ENCODE measurements at places on chromosomes 11 and 22.

DNA sequence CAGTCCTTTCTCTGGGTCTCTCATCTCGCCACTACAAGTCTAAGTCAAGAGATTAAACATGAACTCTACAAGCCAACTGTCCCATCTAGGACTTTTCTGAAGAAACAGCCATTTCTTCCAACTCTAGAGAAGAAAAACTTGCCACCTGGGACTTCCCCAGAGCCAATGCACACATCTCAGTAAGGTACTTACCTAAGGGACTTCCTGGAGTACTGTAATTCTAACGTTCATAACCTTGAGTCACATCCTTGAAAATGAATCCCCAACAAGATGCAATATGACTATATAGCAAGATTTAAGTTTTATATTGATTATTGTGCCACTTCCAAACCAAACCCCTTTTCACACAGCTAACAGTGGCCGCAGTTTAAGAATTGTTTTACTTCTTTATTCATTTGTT lies 11.9 kb upstream of the ISX start:
- no peak for DNase-seq

DNA sequence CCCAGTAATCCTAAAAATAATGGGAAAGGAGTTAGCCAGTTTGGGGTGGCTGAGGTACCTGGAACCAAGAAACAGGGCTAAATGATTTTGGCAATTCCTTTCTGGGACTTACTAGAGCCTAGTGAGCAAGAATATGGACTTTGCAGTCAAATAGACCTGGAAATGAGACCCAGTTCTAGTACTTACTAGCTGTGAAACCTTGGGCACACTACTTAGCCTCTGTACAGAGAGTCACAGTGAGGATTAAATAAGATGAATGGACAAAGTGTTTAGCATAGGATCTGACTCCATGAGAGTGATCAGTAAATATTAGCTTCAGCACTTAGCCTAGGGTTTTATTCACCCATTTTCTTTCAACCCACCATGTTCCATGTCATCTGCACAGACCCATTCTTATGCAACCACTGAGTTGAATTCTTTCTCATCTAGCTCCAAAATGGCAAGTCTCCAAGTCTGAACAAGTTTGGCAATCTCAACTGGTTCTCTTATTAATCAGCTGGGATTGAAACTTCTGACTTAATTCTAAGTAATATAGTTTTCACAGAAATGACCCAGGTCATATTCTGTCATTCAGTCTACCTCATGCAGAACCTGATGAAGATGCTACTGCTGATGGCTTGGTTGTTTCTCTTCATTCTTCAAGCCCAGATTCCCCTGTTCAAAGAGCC lies 15.0 kb upstream of the SORL1 start:
- no peak for DNase-seq

- DNase-seq: no peak
Observed at GRCh38 chr11:64970731-64971151, 1.2 kb downstream of the MAJIN start.

GRCh38 chr11:4074266-4074665 lies 20.3 kb upstream of the RRM1 start:
- DNase-seq: no peak

DNA sequence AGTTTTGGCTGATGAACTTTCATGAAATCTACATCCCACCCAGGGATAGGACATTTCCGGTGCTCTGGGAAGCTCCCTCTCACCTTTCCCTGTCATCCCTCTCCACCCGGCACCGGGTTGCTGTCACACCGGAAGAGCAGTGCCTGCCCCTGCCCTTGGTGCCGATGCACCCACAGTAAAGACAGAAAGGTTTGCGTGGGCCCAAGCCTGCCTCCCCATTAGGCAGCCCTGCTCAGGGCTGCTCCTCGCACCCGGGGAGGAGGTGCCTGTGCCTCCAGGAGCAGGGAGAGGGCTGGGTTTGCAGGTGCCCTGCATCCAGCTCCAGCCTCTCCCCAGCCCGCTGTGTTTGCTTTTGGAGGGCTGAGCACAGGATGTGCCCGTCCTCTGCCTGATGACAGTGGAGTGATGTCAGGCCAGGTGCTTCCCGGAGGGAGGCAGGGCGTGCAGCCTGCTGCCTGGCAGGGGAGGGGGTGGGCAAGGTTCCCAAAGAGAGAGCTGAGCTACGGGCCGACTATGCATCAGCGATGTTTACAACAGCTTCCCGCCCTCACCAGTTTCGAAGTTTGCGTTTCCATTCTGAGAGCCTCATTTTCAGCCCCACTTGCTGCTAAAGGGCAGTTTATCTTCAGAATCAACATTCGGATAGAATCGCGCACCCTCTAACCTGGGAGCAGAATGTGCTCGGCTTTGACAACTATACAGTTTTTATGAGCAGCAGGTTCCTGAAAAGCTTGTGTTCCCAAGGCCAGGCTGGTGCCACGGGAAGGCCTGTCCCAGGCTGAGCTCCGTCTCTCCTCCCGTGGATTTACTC lies 83.2 kb upstream of the CLDN5 start:
- DNase-seq: peak; percentile 20

GRCh38 chr11:33687733-33688479 lies 12.7 kb downstream of the C11orf91 start:
- DNase-seq: no peak

GRCh38 chr11:16114978-16115871 lies 241.1 kb downstream of the SOX6 start:
- DNase-seq: no peak

GRCh38 chr11:70952191-70952590 lies 300.2 kb downstream of the SHANK2 start:
- no peak for DNase-seq

DNA sequence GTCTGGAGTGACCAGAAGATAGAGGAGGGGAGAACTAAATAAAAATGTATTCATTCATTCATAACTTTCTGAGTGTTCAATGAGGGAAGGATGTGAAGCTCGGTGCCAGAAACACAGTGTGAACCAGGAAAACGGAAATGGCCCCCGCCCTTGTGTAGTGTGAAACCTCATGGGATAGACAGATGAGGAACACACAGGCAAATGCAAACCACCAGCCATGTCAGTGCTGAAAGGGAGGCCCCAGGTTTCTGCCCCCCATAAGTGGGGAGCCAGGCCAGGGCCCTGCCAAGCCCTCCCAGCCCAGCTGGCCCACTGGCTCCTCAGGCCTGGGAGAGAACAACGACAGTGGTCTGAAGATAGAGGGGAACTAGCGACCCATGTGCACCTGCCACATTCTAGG lies 30.5 kb downstream of the LARGE1 start:
- no peak for DNase-seq

- DNase-seq: no peak
Observed at GRCh38 chr11:14622223-14622954, 21.2 kb upstream of the PDE3B start.

- DNase-seq: no peak
Observed at GRCh38 chr11:124541204-124541603, 2.2 kb downstream of the OR8B12 start.

- DNase-seq: no peak
Observed at GRCh38 chr11:129917231-129917630, 21.9 kb upstream of the NFRKB start.

- DNase-seq: no peak
Observed at GRCh38 chr11:65311170-65311678, 3.4 kb upstream of the CDC42EP2 start.

DNA sequence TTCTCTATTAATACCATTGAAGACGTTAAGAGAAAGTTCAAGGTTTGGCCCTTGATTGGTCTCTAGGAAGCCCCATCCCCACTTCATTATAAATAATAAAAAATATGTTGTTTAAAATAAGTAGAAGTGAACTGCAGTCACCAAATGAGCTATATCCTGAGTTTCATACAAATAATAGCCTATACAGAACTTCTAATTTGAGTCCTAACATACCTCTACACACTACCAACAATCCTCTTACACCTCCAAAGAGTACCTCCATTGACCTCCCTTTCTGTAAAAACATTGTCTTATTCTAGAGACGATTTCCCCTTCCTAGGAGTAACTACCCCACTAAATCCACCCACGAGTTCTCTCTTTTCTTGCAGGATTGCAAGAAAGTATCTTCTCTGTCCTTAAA lies 7.2 kb upstream of the HBD start:
- no peak for DNase-seq

DNA sequence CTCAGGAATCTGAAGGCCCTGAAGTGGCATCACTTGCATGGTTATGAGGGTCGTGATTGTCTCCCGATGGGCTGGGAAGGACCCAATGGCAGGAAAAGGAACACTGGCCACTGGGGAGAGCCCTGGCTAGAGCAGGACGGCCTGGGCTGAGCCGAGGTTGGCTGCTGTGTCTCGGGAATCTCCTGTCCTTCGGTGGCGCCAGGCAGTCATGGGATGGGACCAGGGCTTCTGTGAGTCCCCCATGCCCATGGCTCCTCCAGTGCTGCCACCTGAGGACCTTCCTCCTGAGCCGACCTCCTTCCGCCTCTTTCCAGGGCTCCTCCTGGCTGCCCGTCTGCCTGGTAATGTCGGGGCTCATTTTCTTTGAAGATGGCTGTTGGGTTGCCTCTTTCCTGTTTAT lies 1394.0 kb downstream of the BRD1 start:
- no peak for DNase-seq

GRCh38 chr11:126363706-126364248 lies 8.3 kb downstream of the ST3GAL4 start:
- DNase-seq: no peak

DNA sequence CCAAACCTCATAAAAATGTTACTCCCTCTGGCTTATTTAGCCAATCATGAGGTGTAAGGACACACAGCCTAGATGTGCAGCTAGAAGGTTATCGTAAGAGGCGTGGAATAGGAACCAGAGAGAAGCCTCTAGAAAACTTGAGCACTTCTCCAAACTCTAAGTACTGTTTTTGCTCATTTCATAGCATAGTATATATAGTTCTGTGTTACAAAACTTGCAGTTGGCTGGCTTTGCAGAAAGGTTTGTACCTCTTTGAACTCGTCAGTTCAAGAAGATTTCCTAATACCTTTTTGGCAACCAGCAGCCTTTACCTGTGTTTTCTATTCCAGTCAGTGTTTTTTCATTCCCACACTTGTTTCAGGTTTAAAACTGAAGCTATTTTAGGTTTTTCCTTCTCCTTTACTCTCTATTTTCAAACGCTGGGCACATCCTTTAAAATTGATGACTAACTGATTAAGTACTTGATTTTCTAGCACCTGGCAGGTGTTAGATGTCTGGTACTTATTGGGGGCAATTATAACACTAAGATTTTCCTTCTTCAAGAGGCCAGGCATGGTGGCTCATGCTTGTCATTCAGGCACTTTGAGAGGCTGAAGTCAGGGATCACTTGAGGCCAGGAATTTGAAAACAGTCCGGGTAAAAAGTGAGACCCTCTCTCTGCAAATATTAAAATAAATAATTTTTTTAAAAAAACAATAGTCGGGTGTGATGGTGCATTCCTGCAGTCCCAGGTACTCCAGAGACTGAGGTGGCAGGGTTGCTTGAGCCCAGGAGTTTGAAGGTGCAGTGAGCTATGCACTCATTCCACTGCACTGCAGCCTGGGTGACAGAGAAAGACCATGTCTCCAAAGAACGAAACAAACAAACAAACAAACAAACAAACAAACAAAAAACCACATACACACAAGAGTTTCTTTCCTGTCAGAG lies 125.2 kb downstream of the LRRC4C start:
- DNase-seq: no peak

- no peak for DNase-seq
Observed at GRCh38 chr11:75579841-75580240, 17.8 kb downstream of the SERPINH1 start.

- DNase-seq: no peak
Observed at GRCh38 chr11:88363648-88364065, 26.1 kb upstream of the CTSC start.

GRCh38 chr11:124657904-124658303 lies 15.6 kb downstream of the SIAE start:
- no peak for DNase-seq

- no peak for DNase-seq
Observed at GRCh38 chr11:46914363-46914762, 4.0 kb downstream of the LRP4 start.

DNA sequence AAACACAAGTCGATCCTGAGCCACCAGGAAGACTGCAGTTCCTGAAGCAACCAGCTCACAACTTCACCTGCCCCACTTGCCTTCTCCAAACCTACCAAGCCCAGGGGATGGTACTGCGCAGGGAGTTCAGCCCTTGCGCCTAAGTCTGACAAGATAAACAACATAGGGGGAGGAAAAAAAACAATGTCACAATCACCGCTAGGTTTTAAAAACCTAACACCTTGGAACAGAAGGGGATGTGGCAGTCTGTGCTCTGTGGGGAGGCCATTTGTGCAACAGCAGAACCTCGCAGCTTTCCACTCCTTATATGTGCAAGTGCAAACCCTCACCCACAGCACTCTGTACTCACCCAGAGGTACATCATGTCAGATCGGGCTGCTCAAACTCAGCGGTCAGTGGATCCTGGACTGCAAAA lies 134.2 kb downstream of the RBFOX2 start:
- DNase-seq: no peak

- peak; percentile 69 for DNase-seq
Observed at GRCh38 chr11:17504330-17505107, 27.9 kb upstream of the ABCC8 start.

DNA sequence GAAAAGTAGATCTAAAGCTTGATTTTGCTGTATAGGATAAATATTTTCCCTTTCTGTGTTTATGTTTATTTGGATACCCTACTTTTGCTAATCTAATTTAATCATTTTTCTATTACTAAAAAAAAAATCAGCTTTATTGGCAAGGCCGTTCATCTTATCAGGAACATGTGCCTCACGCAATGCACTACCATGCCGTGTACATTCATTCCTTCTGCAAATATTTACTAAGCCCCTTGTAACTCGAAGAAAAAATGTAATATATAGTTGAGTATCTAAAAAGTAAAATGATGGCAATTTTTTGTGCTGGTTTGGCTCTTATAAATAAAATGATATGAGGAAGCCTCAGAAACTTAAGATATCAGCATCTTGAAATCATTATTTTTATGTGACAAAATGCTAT lies 8.9 kb downstream of the UVRAG start:
- DNase-seq: no peak

- DNase-seq: no peak
Observed at GRCh38 chr11:108944471-108945178, 279.8 kb downstream of the DDX10 start.

- DNase-seq: no peak
Observed at GRCh38 chr11:105861225-105861624, 160.8 kb downstream of the MSANTD4 start.

GRCh38 chr11:12667646-12668045 lies 6.6 kb upstream of the TEAD1 start:
- no peak for DNase-seq

- DNase-seq: no peak
Observed at GRCh38 chr22:24066865-24067264, 55.8 kb downstream of the CABIN1 start.

DNA sequence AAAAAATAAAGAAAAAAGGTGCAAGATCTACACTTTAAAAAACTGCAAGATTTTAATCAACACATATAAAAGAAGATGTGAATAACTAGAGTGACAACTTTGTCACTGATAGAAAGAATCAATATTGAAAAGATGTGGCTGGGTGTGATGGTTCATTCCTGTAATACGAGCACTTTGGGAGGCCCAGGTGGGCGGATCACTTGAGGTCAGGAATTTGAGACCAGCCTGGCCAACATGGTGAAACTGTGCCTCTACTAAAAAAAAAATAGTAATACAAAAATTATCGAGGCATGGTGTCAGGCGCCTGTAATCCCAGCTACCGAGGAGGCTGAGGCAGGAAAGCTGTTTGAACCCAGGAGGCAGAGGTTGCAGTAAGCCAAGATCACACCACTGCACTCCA lies 21.0 kb upstream of the FBLN1 start:
- no peak for DNase-seq

Measured in effector CD4-positive, alpha-beta T cell (primary cell).